Naive thymus-derived CD4-positive, alpha-beta T cell (primary cell): ENCODE measurements at places on chromosomes 2 and 18.
A peak's percentile ranks its signal among the peaks of the same experiment; 100 is the strongest.

- DNase-seq, result no peak
Measured at GRCh38 chr18:48957136-48957535, 6.4 kb upstream of the SMAD7 start.

DNA sequence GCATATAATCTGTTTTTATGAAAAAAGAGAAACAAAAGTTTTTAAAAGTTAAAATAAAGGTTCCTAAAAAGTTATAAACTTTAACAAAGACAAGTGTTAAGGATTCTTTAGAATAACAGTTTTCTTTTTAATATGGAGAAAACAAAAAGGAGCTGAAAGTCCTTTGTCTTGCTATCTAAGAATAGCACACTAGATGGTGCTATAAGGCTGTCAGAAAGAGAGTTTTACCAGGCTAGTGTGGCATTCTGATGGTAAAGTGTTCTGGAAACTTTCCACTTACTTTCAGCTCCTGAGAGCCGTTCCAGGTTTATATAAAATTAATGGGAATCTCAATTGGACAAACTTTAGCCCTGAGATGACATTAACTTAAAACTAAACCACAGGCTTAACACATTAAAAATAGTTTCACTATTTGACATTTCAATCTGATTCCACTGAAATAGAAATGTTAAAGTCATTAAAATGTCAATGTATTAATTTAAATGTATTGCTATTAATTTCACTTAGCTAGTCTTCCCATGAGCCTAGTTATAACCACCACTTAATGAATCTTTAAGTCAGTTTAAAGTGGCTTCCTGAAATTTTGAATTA lies 3.7 kb downstream of the FBXO48 start:
- DNase-seq, result peak; percentile 68

DNA sequence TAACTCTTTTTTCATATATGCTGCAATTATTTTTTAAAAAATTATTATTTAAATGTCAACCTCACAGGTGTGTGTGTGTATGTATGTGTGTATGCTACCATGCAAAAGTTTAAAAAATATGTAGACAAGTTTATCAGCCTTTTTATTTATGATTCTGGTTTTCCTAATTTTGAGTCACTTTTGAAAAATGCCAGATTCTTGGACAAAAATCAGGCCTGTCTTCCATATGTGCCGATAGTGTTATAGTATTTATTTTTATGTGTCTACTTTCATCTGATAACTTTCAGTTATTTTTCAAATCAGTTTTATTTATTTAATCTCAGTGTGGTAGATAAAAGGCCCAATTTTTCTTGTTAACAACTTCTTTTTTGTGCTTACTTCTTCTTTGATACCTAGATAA lies 176.2 kb downstream of the RDH14 start:
- no peak for DNase-seq

DNA sequence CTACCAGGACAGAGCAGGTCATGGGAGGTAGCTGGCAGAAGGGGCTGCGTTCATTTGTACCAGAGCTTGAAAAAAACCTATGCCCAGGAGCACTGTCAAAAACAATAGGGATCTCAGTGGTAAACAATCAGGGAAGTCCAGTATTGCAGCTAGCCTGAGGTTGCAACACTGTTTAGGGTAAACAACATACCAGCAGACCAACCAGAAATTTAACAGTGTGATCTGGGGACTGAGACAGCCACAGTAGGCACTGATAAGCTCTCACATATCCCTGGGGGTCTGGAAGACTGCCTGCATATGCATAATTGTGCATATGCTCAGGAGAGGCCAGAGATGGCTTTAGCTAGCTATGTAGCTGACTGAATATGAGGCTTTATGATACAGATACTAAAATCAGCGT lies 12.0 kb upstream of the ZCCHC2 start:
- DNase-seq, result no peak

GRCh38 chr2:232333361-232334135 lies 45.0 kb upstream of the ALPP start:
- DNase-seq, result no peak

DNA sequence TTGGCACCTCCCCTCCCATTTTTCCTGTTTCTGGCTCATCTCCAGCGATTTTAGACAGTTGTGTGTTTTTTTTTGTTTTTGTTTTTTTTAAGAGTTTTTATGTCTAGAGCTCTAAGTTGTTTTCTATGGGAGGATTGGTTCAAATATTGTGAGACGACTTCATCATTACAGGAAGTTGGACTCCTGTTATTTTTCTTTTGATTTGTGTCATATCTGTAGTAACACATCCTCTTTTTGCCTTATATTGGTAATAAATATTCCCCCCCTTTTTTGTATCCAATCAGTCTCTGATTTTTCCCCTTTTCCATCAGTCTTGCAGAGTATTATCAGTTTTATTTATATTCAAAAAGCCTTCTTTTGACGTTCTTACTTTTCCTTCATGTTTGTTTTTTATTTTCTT lies 89.0 kb downstream of the KIAA1328 start:
- no peak for DNase-seq

DNA sequence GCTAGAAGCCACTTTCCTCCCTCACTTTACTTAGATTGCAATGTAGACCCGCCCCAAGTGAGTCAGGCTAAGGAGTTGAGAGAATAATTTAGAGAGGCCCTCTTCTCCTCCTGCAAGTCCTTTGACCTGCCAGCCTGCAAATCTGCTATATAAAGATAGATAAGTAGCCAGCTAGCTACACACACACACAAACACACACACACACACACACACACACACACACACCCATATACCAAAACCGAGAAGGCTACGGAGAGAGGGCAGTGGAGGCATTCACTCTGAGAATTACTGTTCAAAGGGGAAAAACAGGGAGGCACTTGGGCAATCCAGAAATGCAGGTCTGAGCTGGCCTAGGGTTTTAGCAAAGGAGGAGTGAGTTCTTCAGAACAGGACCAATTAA lies 23.0 kb upstream of the SMAD7 start:
- DNase-seq, result no peak

DNA sequence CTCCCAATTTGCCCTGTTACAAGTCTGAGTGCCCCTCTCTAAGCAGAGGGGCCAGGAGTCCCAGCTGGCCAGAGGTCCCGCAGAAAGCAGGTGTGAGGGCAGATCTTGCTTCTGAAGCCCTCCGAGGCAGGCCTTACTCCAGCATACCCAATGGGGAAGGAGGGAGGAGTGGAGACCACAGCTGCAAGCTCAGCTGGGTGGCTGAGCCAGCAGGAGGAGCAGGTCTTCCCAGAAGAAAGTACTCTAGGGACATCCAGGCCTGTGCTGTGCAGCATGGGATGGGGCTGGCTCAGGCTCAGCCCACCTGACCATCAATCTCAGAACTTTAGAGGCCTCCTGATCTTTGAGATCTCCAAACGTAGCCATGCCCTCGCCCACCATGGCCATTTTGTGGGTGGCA lies 31.3 kb downstream of the PLB1 start:
- DNase-seq, result no peak

DNA sequence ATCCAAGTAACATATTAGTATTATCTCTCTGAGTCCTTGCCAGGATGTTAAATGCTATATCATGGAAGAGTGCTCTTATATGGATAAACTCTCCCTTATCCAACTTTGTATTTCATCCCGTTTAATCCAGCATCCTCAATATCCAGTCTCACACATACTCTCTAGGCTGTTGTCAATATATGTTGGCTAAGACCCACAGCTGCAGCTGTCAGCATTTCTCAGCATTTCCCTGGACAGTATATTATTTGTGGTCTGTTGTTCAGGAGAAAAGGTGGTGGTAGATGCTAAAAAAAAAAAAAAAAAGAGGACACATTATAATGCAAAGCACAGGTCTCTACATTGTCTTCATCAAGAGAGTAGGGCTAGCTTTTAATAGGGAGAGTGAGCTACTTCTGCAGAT lies 1368.0 kb upstream of the ZEB2 start:
- DNase-seq, result no peak

GRCh38 chr2:5373200-5373599 lies 319.0 kb upstream of the SOX11 start:
- no peak for DNase-seq

DNA sequence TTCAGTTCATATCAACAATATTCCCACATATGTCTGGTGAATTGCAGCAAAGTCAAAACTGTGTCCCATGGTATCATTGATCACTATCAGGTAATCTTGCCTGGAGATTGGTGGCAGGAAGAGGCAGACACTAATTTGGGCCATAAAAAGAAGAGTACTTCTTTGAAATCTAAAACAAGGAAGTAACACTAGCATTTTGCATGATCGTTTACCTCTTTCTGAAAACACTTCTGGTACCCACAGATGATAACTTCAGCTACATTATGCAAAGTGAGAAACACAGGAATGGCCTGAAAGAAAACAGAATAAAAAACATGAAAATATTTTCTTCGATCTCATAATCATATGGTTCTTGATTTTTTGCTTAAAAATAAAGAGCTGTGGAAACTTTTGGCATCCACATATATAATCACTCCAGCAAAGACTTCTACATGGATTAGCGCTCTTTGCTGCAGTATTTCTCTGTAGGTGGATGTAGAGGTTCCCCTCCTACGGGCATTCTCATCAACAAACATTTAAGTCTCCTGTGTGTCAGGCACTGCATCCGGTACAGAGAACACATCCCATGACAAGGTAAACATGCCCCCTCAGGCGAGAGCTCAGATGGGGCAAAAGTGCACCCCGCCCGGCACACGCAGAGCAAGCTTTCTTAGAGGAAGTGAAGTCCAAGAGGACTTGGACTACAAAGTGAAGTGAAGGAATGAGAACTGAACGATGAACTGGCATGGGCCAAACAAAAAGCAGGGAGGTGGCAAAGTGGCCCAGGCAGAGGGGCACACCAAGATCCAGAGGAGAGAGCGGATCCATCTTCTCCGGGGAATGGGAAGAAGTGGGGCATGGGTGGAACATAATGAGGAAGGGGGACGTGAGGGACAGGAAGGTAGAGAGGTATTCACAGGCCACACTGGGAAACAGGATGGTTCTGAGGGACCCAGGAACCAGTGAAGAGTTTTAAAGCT lies 68.0 kb upstream of the RIOK3 start:
- no peak for DNase-seq

- no peak for DNase-seq
Measured at GRCh38 chr2:141508086-141508752, 622.6 kb downstream of the LRP1B start.

DNA sequence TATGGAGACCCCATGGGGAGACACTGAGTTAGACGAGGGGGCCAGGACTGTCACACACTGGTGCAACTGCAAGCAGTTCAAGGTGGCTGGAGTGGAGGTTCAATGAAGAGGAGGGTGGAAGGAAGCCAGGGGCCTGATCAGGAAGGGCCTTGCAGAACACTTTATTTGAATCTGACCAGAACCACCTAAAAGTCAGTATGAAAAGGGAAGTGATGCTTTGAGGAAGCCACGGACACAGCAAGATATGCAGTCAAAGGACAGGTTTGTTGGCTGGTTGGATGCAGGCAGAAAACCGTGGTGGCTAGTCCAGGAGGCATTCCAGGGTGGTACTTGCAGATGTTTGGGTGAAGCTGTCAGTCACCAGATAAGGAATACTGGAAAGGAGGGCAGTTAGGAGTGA lies 3.5 kb upstream of the FAM124B start:
- no peak for DNase-seq

GRCh38 chr18:57078614-57079013 lies 68.3 kb upstream of the BOD1L2 start:
- no peak for DNase-seq

DNA sequence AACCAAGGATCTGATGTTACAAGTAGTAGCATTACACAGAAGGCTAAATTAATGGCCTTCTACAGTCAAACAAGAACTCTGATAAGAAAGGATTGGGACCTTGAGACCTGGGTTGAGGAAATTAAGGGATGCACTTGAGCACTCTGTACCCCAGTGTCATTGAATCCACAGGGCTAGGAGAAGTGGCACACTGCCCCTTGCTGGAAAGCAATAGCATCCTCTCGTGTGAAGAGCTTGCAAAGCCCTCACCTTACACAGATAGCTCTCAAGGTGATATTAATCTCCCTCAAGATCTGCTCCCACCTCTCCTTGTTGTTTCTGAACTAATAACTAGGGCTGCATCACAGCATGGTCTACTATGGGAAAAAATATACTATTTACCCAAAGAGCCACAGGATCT lies 26.5 kb upstream of the CHST9 start:
- no peak for DNase-seq

- no peak for DNase-seq
Measured at GRCh38 chr18:4758980-4759379, 303.9 kb upstream of the DLGAP1 start.

GRCh38 chr2:9231291-9232165 lies 24.9 kb downstream of the ASAP2 start:
- no peak for DNase-seq

GRCh38 chr2:145286716-145287275 lies 766.9 kb upstream of the ZEB2 start:
- DNase-seq, result no peak

DNA sequence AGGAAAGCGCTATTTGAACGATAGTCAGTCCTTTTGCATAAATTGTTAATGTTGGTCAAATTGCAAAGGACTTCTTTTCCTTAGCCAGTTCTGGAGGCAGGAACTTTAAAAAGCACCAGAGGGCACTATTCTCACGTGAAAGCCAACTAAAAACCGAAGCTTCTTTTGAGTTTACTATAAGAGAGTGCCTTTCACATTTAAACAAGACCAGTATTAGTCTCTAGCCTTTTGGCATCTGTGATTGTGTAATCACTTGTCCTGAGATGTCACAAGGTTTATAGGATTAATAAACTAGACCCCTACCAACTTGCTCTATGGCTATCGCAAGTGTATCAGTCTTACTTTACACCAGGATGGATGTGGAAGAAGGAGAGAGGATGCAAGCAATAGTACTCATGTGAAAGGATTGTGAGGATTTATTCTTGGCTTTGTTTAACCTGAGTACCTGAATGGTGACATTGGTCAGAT lies 14.4 kb upstream of the STAT4 start:
- DNase-seq, result no peak

- DNase-seq, result no peak
Measured at GRCh38 chr2:105294844-105295481, 34.6 kb downstream of the TGFBRAP1 start.

GRCh38 chr2:59490994-59491393 lies 1062.5 kb downstream of the BCL11A start:
- no peak for DNase-seq

DNA sequence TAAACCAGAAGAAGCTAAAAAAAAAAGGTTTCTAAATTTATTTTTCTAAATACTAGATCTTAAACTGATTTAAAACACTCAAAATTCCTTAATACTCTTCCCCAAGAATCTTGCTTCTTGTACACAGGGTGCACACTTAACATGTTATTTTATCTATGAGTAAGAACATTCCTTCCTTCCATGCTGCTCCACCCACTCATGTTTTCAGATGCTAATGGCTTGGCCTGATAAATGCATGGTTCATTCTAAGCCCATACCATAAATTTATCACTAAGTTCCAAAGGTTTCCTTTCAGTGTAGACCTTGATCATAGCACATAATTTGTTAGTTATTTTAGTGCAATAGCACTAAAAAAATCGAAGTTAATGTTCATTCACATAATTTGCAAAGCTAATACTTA lies 8.1 kb downstream of the FBXO48 start:
- DNase-seq, result no peak

- no peak for DNase-seq
Measured at GRCh38 chr2:8412082-8412481, 269.8 kb upstream of the ID2 start.
